A549 treated with AZD2906 at 1 μM for 4 hours (cell line): ENCODE measurements at places on chromosomes 1 and 21. TPM values are rescaled to one million over a fixed set of nuclear protein-coding genes. Genes with fewer than 3 reads are reported as not detected.

Gene GJC2
- total RNA-seq = 0.34 to 0.54 TPM (median 0.46 TPM) in 5 replicates

Gene SYCP1
- not detected in 5 replicates for total RNA-seq

Gene AK5
- 4.6 to 9.1 TPM (median 5.8 TPM) in 5 replicates for total RNA-seq

Gene DNAJC28
- total RNA-seq = 0.27 to 0.38 TPM (median 0.29 TPM) in 5 replicates

Gene GBP7
- total RNA-seq = not detected in 5 replicates

Gene TLCD4
- 7.5 to 13.3 TPM (median 11.2 TPM) in 5 replicates for total RNA-seq

Gene GRIK1
- not detected in 5 replicates for total RNA-seq

Gene GNG4
- 10.4 to 16.4 TPM (median 12.7 TPM) in 5 replicates for total RNA-seq

Gene ESRRG
- total RNA-seq = not detected in 5 replicates
